Right renal pelvis (tissue), 4 donors: ENCODE measurements at places on chromosomes 16 and 17. TPM values are rescaled to one million over a fixed set of nuclear protein-coding genes. Genes with fewer than 3 reads are reported as not detected.

GRCh38 chr16:6331770-6332169 lies 1000.9 kb upstream of the RBFOX1 start:
- no peak for DNase-seq

DNA sequence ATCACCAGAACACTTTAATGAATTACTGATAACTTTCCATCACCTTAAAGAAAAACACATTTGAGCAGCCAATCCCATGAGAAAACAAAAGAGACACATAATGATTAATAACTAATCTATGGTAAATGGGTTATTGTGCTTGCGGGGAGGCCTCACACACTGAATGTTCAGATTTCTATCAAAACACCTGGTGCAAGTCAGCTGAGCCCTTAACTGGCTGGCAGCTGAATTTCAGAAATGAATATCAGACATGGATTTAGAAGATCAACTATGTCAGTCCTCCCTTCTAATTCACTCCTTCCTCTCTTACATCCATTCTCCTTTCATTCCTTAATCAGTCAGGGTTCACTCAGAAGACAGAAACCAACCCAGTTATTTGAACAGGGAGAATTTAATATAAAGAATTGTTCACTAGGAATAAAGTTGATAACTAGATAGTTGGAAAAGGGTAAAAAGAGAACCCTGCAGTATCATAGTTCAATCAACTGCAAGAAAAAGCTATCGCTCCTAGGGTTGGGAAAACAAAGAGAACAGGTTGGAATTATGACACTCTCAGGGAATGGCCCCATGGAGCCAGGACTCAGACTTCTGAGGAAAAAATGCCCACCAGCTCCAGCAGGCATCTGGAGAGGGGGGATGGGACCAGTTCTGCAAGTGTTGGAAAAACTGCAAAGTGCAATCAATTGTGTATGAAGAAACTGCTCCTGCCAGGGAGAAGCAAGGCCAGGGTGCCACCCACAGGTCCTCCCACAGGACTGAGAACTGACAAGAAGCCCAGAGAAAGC lies 577.1 kb upstream of the CDH5 start:
- no peak for DNase-seq

- DNase-seq, result no peak
Observed at GRCh38 chr17:75036643-75037268, 10.0 kb downstream of the ATP5PD start.

- no peak for DNase-seq
Observed at GRCh38 chr17:15124746-15125145, 140.4 kb downstream of the PMP22 start.

DNA sequence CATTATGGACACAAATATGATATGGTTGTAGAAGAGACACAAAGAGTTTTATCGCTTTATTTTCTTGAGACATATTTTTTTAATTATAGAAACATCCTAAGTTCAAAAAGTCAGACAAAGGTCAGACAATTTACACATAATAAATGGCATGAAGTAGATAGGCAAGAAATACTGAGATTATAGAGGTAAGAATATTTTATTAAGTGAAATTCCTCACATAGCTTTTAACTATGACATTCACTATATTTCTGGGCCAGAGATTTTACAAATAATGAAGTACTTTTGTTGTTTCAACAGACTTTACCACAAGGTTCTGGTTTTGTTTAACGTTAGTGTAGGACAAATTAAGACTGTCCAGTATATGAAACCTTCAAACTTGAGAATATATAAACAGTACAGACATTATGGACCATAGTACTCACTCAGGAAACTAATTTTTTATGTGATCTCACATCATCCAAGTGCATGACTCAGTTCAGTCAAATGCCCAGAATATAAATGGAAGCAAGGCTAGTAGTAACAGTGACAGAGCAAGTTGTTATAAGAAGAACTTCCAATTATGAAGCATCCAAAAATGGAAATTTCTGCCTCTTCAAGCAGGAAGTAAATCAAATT lies 394.8 kb downstream of the KCNJ2 start:
- no peak for DNase-seq

DNA sequence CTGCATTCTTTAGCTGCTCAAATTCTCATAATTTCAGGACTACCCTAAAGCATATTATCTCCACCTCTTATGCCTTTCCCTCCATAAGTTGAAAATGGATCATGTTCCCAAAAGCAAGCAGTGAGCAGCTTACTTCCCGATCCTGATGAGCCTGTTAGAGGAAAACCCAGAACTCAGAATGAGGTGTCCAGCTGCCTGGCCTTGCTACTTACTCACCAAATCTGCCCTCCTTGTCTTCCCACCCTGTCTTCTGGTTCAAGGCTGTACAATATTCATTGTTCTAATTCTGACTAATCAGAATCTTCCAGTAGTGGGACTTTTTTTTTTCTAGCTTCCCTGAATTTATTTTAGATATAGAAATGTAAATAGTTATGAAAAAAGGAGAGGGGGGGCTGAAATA lies 10.8 kb downstream of the LYRM1 start:
- no peak for DNase-seq

The RPH3AL gene
- polyA plus RNA-seq, result 17.4 TPM

The TIMM22 gene
- polyA plus RNA-seq, result 15.6 TPM

The IRX3 gene
- 28.1 TPM for polyA plus RNA-seq

The SMIM36 gene
- polyA plus RNA-seq, result not detected

The CDH1 gene
- polyA plus RNA-seq, result 105 TPM

The FAM83G gene
- 8.5 TPM for polyA plus RNA-seq

The CMTM1 gene
- 5.7 TPM for polyA plus RNA-seq
